ENCODE measurements at places on chromosomes 5 and 9.

DNA sequence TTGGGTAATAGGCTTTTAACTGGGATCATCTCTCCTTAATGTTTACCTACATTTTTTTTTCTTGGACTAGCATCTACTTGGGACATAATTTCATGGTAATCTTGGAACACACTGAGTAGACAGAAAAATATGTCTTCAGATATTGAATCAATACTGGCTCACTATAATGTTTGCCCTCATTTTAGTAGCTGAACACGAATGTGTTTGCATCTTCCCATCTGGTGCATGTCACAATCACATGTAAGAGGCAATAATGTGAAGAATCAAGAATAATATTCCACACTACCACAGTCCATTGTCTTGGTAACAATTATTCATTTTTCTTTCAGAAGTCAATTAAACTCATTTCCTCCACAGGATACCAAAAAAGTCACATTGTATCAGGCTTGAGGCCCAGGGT is 382.7 kb upstream of the CDH10 start:
- DNase-seq, result no peak

DNA sequence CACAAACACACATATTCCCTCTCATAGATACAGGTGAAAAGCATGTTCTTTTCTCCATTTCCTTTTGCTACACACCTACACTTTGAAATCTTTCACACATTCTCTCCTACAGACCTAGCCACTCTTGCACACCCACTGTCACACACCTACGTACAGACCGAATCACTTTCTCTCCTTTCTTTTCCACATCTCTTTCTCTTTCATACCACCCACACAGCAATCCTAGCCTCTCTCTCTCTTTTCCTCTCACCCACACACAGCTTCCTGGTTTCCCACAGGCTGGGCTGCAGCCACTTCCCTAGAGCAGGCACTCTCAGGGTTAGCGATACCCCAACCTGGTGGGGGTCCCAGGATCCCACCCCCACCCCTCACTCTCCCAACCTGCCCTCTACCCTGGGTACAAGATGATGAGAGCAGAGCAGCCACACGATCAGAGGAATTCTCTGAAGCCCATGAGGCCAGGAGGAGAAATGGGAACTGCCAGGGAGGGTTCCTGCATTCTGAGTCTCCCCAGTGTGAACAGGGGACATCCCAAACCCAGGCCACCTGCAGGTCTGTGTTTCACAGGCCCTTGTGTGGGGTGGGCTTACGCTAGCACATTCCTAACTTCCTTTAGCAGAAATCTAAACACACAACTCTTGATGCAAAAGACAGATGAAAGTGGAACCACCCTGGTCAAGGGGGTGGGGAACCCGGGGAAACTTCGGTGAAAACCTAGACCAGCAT is 17.1 kb upstream of the SYNPO start:
- DNase-seq, result no peak

GRCh38 chr5:35811108-35811741 is 45.5 kb upstream of the IL7R start:
- DNase-seq, result no peak

- no peak for DNase-seq
These were observed 157.0 kb upstream of the NTRK2 start for GRCh38 chr9:84512493-84512892.

- no peak for DNase-seq
These were observed 179.1 kb upstream of the RASEF start for GRCh38 chr9:83242066-83242465.

DNA sequence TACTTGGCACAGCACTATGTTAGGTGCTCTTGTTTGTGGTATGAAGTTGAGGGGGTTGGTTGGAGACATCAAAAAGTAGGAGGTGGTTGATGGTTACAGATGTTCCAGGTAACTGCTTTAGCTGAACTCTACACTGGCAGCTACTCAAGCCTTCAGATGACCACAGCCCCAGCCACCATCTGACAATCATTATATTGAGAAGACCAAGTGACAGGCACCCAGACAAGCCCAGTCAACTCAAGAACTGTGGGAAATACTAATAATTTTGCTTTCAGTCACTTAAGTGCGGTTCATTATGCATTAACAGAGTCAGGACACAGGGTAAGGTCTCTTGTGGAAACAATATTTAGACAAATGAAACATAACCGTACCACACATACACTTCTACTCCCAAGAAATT is 38.9 kb upstream of the SLIT3 start:
- DNase-seq, result no peak

GRCh38 chr5:172168311-172168710 is 19.7 kb downstream of the STK10 start:
- no peak for DNase-seq

GRCh38 chr5:127418974-127419682 is 98.3 kb upstream of the PRRC1 start:
- DNase-seq, result no peak

GRCh38 chr9:124110307-124110915 is 98.8 kb downstream of the LHX2 start:
- DNase-seq, result peak; percentile 78

DNA sequence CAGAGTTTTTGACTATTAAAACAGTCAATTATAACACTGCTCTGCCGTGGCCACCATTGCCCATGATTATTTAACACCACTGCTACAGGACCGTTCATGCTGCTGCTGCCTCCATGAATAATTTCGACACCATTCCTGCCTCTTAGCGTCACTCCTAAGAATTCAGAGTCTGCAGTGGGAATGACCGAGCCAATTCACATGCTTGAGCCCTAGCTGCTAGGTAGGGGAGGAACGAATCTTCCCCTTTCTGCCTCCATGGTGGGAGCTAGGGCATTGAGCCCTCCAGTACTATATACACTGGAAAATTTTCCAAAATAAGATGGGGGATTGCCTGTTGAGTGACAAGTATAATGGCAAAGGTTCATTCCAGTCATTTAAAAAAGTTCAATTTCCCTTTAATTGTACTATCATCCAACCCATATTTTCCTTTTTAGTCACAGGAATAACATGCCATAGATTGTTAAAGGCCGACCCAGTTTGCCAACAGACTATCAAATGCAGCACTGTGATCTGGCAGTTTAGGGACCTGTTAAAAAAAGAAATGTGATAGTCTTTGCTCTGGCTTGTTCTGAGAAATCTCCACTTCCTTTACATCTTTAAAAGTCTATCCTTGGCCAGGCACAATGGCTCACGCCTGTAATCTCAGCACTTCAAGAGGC is 13.5 kb upstream of the B4GALT1 start:
- no peak for DNase-seq

All from HuH-7 (cell line).